ENCODE measurements at places on chromosomes 4 and X. TPM values are rescaled to one million over a fixed set of nuclear protein-coding genes. Genes with fewer than 3 reads are reported as not detected.

NHSL2 gene
- polyA plus RNA-seq: 1.3 TPM

SOWAHB gene
- 3.3 TPM for polyA plus RNA-seq

TRPC3 gene
- 0.17 TPM for polyA plus RNA-seq

STPG2 gene
- polyA plus RNA-seq: 0.43 TPM

CXorf49 gene
- polyA plus RNA-seq: not detected

- DNase-seq: no peak
Observed at GRCh38 chr4:80431203-80431965, 95.9 kb downstream of the CFAP299 start.

DNA sequence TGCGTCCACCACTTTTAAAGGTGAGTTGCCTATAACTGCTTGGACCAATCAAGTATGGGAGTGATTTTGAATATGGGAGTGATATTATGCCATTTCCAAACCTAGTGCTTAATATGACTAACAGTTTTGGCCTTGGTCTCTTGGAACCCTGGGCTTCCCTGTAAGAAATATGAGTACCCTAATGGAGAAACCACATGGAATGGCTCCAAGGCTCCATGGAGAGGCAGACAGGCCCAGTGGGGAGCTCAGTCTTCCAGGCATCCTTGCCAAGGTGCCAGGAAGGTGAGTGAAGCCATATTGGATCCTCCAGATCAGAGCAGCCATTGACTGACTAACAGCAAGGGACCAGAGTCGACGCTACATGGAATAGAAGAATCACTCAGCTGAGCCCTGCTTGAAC lies 53.2 kb downstream of the MAML3 start:
- no peak for DNase-seq

- no peak for DNase-seq
Observed at GRCh38 chr4:156195914-156196313, 242.2 kb upstream of the CTSO start.

- DNase-seq: no peak
Observed at GRCh38 chr4:152700151-152700550, 20.4 kb upstream of the TMEM154 start.

DNA sequence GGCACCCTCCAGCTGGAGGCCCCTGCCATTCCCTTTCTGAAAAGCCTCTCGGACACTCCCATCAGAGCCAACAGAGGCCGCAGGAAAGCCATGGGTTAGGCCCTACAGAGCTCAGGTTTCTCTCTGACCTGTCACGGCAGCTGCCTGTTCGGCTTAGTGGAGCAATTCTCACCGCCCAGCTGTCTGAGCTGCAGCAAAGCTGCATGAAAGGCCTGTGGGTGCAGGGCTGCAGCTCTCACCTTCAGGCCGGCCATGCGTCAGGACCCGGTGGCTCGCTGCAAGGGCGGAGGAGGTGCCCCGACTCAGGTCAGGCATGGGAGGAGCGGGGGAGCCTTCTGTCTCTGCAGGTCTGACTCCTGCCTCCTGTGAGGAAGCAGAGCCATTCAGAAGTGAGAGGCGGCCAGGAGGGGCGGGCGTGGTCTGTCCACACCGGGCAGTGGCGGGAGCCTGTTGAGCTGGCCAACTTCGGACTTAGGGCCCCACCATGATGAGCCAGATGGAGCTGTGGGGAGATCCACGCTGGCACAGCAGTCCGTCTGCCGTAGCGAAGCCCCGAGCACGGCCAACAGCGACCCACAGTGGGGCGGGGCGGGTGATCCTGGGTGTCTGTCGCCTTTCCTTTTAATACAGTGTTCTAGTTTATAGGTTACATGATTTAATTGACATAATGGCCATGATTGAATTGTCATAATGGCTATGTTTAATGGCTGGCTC lies 23.4 kb downstream of the PDE6B start:
- DNase-seq: peak; percentile 89

Data from kidney (tissue), 22 donors.